Natural killer cell treated with Interleukin-12 subunit alpha and Interleukin-12 subunit beta and Interleukin-15 and Interleukin-18, amount 100 ng/mL, for 72 hours (primary cell): ENCODE measurements at places on chromosomes 13 and 19.

DNA sequence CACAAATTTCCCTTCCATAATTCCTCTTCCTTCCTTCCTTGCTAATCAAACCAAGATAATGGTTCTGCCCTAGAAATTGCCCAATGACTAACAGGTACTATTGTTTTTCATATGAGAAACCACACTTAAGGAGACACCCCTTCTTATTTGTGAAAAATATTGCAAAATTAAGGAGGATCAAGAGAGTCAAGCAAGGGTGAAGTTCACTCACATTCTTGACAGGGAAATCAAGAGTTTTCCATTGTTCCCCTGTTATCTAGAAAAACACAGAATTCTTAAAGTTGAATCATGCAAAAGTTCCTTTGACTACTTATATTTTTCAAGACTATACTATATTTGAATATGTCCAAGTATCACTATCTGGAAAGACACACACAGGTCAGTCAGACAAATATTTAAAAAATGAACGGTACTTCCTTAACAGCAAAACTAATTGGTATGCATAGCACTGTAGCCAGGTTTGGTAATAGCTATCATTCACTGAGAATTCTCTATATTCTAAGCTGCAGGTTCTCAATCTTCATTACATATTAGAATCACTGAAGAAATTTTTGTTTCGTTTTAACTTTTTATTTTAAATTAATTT is 897.2 kb downstream of the DIAPH3 start:
- no peak overlapping the region for H3K27ac ChIP-seq
- no peaks in the 10 kb centered on the region for H3K36me3 ChIP-seq
- H3K27me3 ChIP-seq = no peaks in the 10 kb centered on the region
- no peaks in the 10 kb centered on the region for H3K4me1 ChIP-seq

DNA sequence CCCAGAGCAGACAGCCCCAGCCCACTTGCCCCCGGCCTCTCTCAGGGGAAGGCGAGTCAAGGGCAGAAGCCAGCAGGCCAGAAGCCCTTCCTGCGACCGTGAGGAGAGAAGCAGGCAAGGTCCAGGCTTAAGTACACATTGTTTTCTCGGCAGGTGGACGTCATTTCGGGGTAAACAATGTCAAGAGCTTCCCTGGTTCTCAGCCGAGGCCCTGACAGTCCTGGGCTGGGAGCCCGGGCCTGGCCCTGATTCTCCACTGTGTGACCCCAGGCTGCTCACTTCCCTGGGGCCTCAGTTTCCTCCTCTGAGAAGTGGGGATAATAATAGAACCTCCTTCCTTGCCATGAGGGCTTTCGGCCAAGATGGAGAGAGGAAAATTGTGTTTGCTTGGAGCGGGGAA is 19.4 kb downstream of the PLVAP start:
- no peaks in the 10 kb centered on the region for H3K4me1 ChIP-seq
- H3K27ac ChIP-seq = no peak overlapping the region
- no peaks in the 10 kb centered on the region for H3K36me3 ChIP-seq
- H3K4me3 ChIP-seq = no peak overlapping the region

DNA sequence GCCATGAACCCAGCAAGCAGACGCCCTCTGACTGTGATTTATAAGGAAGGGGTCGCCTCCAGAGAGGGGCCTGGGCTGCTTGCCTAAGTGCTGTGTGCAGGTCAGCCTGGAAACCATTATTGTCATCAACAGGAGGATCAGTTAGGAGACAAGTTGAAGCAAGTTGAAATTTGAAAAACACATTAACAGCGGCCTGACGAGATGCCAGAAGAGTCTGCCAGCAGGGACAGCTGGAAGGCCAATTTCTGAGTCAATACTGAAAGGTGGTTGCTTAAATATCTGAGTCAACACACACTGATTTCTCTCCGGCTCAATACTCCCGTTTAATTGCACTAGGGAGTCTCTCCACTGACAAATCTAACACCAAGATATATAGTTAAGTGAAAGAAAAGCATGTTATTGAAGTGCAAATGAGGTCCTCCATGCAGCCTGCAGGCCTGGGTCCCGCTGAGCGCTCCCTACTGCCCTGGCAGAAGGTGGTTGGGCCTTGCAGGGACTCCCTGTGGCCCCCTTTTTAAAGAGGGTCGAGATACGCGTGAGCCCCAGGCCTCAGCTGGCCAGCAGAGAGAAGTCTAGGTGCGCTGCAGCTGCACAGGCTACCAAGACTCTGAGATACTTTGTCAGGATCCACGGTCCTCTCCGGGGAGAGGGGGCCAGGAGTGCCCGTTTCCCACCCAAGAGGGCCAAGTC is 91.1 kb downstream of the RNASEH2B start:
- no peaks in the 10 kb centered on the region for H3K36me3 ChIP-seq
- no peak overlapping the region for H3K4me3 ChIP-seq
- DNase-seq = no peak
- no peak overlapping the region for H3K27ac ChIP-seq

GRCh38 chr13:54628383-54628782 is 1599.8 kb downstream of the OLFM4 start:
- H3K27me3 ChIP-seq = no peaks in the 10 kb centered on the region
- no peak for DNase-seq
- H3K36me3 ChIP-seq = peaks cover 7% of the 10 kb centered on the region
- no peak overlapping the region for H3K4me3 ChIP-seq

DNA sequence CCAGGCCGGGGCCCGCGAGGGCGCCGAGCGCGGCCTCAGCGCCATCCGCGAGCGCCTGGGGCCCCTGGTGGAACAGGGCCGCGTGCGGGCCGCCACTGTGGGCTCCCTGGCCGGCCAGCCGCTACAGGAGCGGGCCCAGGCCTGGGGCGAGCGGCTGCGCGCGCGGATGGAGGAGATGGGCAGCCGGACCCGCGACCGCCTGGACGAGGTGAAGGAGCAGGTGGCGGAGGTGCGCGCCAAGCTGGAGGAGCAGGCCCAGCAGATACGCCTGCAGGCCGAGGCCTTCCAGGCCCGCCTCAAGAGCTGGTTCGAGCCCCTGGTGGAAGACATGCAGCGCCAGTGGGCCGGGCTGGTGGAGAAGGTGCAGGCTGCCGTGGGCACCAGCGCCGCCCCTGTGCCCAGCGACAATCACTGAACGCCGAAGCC is 3.3 kb downstream of the APOE start:
- DNase-seq = no peak
- no peaks in the 10 kb centered on the region for H3K36me3 ChIP-seq
- H3K4me3 ChIP-seq = no peak overlapping the region
- H3K27ac ChIP-seq = no peak overlapping the region
- H3K27me3 ChIP-seq = peaks cover 18% of the 10 kb centered on the region
- peaks cover 6% of the 10 kb centered on the region for H3K4me1 ChIP-seq

- no peak overlapping the region for H3K27ac ChIP-seq
- H3K36me3 ChIP-seq = no peaks in the 10 kb centered on the region
- no peaks in the 10 kb centered on the region for H3K4me1 ChIP-seq
- no peak overlapping the region for H3K4me3 ChIP-seq
- DNase-seq = no peak
- peaks cover 16% of the 10 kb centered on the region for H3K27me3 ChIP-seq
Observed at GRCh38 chr19:30783212-30783611, 411.0 kb downstream of the ZNF536 start.

GRCh38 chr19:18793144-18794028 is 2.3 kb upstream of the COMP start:
- H3K27ac ChIP-seq = no peak overlapping the region
- H3K36me3 ChIP-seq = no peaks in the 10 kb centered on the region
- no peak overlapping the region for H3K4me3 ChIP-seq
- H3K4me1 ChIP-seq = peaks cover 12% of the 10 kb centered on the region

- H3K36me3 ChIP-seq = no peaks in the 10 kb centered on the region
- no peak overlapping the region for H3K27ac ChIP-seq
- no peak overlapping the region for H3K4me3 ChIP-seq
- H3K27me3 ChIP-seq = no peaks in the 10 kb centered on the region
Observed at GRCh38 chr13:43963726-43964125, 84.0 kb downstream of the LACC1 start.

GRCh38 chr13:51412431-51412830 is 40.4 kb downstream of the INTS6 start:
- H3K4me3 ChIP-seq = no peak overlapping the region
- no peak for DNase-seq
- H3K27me3 ChIP-seq = no peaks in the 10 kb centered on the region
- peaks cover 14% of the 10 kb centered on the region for H3K36me3 ChIP-seq
- H3K27ac ChIP-seq = no peak overlapping the region
- peaks cover 36% of the 10 kb centered on the region for H3K4me1 ChIP-seq

DNA sequence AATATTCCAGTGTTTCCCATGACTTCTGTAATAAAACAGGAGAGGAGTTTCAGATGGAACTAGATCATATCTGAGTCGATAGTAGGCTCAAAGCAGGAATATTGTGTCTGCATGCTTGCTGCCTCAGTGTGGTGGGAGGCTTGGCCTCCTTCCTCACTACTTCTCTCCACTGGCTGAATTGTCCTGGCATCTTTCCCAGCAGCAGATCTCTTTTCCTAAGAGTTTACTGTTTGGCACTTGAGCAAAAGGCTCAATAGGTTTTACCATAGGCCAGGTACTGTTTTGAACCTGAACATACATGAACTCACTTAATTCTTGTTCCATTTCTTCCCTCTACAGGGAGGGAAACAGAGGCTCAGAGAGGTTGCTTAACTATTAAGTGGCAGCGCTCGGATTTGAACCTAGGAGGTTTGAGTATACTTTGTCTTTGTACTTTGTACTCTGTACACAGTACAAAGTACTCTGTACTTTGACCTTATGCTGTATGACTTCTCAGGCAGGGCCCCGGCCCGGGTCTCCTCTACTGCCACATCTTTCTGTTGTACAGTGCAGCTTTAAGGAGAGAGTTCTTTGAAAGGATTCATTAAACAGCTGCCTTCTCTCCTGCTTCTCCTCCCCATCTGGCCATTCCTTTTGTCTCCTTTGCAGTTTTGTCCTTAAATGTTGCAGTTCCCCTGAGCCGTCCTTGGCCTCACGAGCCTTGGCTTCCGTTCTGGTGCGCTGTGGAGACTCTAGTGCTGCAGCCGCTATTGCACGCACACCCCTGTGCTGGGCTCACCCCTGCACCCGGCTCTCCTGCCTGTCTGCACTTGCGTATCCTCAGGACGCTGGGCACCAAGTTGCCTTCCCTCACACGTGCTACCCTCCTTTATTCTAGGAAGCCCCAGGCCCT is 8.1 kb downstream of the B3GLCT start:
- H3K27me3 ChIP-seq = no peaks in the 10 kb centered on the region
- H3K36me3 ChIP-seq = no peaks in the 10 kb centered on the region
- H3K4me1 ChIP-seq = peaks cover 38% of the 10 kb centered on the region
- no peak overlapping the region for H3K4me3 ChIP-seq

- no peaks in the 10 kb centered on the region for H3K36me3 ChIP-seq
- H3K4me1 ChIP-seq = peaks cover 39% of the 10 kb centered on the region
- peak overlapping the region; percentile 91 for H3K4me3 ChIP-seq
- no peaks in the 10 kb centered on the region for H3K27me3 ChIP-seq
Observed at GRCh38 chr19:29715701-29716581, 880 bp upstream of the C19orf12 start.

- no peak overlapping the region for H3K27ac ChIP-seq
- H3K27me3 ChIP-seq = peaks cover 41% of the 10 kb centered on the region
Observed at GRCh38 chr19:51020988-51021651, 1.6 kb upstream of the KLK10 start.

DNA sequence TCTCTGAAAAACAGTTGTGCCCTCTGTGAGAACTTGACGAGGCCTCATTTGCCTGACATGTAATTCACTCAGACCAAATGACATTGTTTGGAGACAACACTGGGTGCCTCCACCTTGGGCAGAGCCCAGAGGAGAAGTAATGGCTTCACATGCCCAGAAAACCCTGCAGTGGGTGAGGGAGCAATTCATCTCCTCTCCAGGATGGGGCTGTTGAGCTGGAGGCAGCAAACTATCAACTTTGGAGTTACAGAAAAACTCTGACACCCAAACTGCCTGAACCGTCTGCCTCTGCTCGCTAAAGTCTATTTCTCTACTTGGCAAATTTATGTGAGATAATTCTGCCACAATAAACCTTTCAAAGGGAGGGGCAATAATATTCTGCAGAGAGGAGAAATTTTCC is 146.9 kb downstream of the DCLK1 start:
- no peaks in the 10 kb centered on the region for H3K4me1 ChIP-seq
- no peak overlapping the region for H3K27ac ChIP-seq
- H3K27me3 ChIP-seq = no peaks in the 10 kb centered on the region
- no peaks in the 10 kb centered on the region for H3K36me3 ChIP-seq
- H3K4me3 ChIP-seq = no peak overlapping the region
- DNase-seq = no peak

DNA sequence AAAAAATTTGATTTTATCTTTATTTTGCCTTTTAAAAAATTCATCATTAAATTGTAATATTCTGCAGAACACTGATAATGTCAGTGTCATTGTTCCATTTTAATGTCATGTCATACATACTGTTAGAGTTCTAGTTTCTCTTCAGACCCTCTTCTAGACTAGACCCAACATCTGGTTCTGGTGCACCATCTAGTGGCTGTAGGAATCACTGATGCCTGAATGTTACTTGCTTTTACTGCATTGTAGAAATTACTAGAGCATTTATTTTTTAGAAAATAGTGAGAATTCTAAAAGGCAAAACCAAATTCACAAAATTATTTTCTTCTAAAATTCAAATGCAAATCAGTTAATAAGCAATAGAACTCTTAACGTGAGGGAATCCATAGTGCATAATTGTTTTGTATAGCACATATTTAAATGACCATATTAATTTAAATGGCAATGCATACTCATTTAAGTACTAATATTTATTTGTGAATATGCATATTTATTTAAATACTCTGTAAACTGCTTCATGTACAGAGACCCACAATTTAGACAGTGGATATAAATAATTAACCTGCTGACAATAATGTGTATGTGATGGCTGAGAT is 425.7 kb downstream of the KLF12 start:
- H3K4me3 ChIP-seq = no peak overlapping the region
- DNase-seq = peak; percentile 63
- peaks cover 15% of the 10 kb centered on the region for H3K4me1 ChIP-seq
- peaks cover 7% of the 10 kb centered on the region for H3K36me3 ChIP-seq
- no peak overlapping the region for H3K27ac ChIP-seq

GRCh38 chr13:70985371-70985770 is 877.1 kb upstream of the KLHL1 start:
- H3K27me3 ChIP-seq = no peaks in the 10 kb centered on the region
- no peaks in the 10 kb centered on the region for H3K36me3 ChIP-seq
- H3K4me1 ChIP-seq = no peaks in the 10 kb centered on the region
- no peak overlapping the region for H3K27ac ChIP-seq

GRCh38 chr19:1872807-1873523 is 9.6 kb upstream of the KLF16 start:
- no peaks in the 10 kb centered on the region for H3K36me3 ChIP-seq
- H3K27me3 ChIP-seq = no peaks in the 10 kb centered on the region
- peak overlapping the region; percentile 37 for H3K27ac ChIP-seq
- peaks cover 31% of the 10 kb centered on the region for H3K4me1 ChIP-seq

- H3K27me3 ChIP-seq = peaks cover 9% of the 10 kb centered on the region
- H3K36me3 ChIP-seq = no peaks in the 10 kb centered on the region
- H3K27ac ChIP-seq = no peak overlapping the region
- no peaks in the 10 kb centered on the region for H3K4me1 ChIP-seq
- no peak for DNase-seq
Observed at GRCh38 chr13:78736142-78736541, 77.2 kb upstream of the OBI1 start.
